ENCODE measurements at places on chromosomes 2 and 18.

DNA sequence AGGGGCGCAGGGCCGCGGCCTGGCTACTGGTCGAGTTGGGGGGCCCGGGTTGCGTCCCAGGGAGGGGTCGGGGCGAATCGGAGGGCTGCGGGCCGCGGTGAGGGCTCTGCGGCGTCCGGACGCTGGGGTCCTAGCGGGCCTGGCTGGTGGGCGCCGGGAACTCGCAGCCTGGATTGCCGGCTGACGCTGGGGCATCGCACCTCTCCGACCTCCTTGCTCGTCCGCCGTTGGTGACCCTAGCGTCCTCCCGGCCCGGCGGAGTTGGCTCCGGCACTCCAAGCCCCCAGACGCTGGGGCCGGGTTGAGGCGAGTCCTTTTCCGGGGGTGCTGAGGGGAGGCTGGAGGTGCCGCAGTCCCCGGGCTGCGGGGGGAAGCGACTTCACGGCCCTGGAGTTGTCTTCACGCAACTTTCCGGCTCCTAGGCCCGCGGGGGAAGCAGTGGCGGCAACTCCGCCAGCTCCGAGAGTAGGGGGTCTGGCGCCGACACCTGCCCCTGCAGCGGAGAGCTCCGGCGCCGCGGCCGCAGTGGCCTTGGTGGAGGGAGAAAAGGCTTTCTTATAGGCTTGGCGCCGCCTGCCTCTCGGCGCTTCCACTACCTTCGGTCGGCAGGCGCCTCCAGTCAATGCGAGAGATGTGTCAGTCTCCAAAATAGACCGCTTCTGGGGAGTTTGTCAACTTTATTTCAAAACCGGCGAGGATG, 70.3 kb downstream of the HAUS1 start:
- DNase-seq = peak; percentile 6

GRCh38 chr2:199452260-199452990, 5.3 kb downstream of the SATB2 start:
- peak; percentile 36 for DNase-seq

GRCh38 chr18:63731215-63731614, 28.5 kb downstream of the SERPINB11 start:
- DNase-seq = no peak

DNA sequence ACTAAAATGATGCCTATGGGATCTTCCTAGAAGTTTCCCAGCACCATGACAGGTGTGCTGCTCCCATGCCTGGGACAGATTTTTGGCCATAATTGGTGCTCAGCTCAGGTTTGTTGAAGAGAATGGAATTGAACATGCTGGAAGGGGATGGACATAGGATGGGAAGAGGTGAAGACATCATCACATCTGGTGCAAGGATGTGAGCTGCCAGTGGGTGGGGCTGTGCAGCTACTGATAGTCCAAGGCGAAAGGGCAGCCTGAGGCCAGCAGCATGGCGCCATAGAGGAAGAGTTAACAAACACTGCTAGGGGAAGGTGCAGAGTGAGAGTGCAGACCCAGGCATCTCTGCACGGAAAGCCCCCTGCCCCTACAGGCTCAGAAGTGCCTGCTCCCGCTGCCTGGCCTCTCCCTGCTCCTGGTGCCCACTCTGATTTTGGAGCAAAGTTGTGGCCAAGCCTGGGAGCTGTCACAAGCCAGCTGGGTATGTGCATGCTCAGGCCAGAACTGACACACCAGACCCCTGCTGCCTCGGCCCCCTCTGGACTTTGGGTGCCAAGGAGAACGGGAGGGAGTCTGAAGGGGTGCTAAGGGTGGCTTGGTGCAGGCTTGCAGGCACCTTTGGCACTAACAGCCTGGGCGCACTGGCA, 178.6 kb downstream of the ZBTB7C start:
- DNase-seq = peak; percentile 64

- DNase-seq = peak; percentile 70
Observed at GRCh38 chr2:121293450-121294325, 8.7 kb upstream of the TFCP2L1 start.

DNA sequence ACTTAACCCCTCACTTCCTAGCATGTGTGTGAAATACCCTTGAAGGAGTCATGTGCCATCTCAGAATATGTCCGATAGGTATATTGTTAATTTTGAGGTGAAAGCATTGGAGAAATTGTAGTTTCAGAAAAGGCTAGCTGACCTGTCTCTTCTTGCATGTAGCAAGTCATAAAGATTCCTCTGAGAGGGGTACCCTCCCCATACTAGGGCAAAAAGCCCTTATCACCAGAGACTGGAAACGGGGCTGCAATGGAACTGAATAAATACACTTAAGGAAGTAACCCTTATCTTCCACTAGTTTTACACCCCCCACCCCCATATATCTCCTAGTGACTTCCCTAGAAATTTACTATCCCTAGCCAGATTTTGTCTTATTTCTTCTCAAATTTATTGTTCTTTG, 1.8 kb upstream of the SF3B6 start:
- DNase-seq = no peak

GRCh38 chr2:197399887-197400540, 34.8 kb downstream of the SF3B1 start:
- no peak for DNase-seq

DNA sequence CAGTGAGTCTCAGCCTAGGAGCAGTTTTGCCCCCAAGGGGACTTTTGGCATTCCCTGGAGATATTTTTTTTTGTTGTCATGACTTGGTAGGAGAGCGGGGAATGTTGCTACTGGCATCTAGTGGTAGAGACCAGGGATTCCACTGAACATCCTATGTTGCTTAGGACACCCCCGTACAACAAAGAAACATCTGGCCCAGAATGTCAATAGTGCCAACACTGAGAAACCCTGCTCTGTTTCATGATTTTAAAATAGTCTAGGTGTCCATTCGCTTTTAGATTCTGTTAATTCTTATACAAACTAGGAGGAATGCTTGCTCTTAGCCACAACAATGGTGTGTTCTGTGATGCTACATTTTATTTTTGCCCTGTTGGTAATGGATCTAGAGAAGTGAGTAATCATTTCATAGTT, 225.8 kb upstream of the SIX3 start:
- peak; percentile 60 for DNase-seq

DNA sequence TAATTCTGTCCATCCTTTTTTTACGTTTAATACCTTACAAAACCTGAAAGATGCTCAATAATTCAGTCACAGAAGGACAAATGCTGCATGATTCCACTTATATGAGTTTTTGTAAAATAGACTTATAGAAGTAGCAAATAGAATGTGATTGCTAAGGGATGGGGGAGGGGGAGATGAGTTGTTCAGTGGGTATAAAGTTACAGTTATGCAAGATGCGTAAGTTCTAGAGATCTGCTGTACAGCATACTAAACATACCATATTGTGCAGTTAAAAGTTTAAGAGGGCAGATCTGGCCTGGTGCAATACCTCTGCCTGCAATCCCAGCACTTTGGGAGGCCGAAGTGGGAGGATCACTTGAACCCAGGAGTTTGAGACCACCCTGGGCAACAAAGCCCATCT, 78.8 kb downstream of the TET3 start:
- DNase-seq = no peak

DNA sequence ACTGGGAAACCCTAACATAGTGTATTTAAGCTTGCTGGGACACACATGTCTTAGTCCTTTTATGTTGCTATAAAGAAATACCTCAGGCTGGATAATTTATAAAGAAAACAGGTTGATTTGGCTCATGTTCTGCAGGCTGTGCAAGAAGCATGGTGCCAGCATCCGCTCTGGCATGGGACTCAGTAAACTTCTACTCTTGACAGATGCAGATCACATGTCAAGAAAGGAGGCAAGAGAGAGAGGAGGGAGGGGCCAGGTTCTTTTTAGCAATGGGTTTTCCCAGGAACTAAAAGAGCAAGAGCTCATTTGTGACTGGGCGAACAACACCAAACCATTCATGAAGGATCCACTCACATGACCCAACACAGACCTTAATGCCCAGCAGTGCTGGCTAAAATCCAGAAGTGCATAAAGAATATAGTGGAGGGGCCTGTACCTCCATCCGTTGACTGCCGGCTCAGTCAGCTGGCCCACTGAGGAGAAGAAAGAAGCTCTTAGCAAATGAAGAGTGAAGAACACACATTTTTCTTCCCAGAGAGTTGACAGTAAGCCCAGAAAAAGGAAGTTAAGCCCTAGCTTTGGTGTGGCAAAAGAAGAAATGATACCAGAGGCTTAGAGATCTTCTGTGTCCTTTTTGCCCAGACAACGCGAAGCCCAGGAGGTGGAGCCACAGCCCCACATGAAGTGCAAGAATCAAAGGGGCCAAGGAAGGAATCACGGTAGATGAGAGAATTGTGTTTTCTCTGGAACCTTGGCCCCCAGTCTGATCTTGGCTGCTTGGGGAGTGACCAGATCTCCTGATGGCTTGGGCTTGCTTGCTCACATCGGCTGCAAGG, 183.5 kb upstream of the FAM98A start:
- no peak for DNase-seq

DNA sequence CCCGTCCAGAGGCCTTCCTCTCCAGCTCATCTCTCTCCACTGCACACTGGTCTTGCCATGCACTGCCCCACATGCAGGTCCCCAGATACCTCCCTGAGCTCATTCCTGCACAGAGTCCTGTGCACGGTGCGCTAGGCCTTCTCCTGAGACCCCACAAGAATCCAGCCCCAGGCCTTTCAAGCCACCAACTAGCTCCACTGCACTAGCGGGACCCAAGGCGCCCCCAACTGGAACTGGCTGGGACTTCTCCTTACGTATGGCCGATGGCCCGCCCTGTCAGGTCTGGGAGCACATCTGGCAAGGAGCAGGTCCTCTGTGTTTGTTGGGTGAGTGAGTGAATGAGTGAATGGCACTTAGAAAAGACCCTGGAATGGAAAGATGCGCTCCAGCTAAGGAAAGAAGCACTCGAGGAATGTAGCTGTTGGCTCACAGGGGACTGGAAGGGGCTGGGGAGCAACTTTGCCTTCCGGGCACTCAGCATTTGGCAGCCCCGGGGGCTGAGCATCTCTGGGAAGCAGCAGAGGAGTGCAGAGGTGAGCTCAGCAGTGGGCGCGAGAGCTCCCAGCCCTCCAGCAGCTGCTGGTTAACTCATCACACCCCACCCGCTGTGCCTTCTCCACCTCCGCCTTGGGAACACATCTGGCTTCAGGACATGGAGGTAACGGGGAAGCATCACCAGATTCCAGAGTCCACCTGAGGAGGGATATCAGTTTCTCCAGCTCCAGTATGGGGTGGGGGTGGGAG, 223.1 kb downstream of the GLI2 start:
- no peak for DNase-seq

GRCh38 chr2:197556456-197556855, 40.6 kb downstream of the MOB4 start:
- DNase-seq = no peak

DNA sequence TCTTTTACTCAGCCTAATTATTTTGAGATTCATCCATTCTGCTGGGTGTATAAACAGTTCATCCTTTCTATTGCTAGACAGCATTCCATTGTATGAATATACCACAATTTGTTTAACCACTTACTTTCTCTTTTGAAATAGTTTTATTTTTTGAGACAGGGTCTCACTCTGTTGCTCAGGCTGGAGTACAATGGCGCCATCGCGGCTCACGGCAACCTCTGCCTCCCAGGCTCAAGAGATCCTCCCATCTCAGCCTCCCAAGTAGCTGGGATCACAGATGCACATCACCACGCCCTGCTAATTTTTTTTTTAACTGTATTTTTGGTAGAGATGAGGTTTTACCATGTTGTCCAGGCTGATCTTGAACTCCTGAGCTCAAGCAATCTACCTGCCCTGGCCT, 54.5 kb downstream of the USP37 start:
- no peak for DNase-seq

GRCh38 chr2:232028071-232028470, 66.6 kb downstream of the DIS3L2 start:
- no peak for DNase-seq

- no peak for DNase-seq
Observed at GRCh38 chr18:53790786-53791185, 433.7 kb downstream of the MBD2 start.

DNA sequence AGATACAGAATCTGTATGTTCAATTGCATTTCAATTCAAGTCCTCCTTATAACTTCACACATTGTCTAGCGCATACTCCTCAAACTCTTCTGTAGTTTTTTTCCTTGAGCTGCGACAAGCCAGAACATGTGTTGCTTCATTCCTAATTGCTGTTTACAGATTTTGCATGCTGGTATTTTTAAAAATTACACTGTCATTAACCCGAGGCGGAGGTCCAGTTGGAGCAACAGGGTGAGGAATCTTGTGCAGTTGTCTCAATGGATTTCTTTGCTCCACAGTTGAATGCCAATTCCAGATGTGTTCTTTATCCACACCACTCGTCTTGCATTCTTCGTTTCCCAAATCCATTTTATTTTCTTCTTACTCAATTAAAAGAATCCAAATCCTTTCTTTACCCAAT, 16.4 kb upstream of the SERPINB13 start:
- no peak for DNase-seq

- no peak for DNase-seq
Observed at GRCh38 chr2:60840880-60841279, 40.5 kb upstream of the REL start.

- no peak for DNase-seq
Observed at GRCh38 chr2:157087373-157088002, 170.0 kb upstream of the GALNT5 start.

DNA sequence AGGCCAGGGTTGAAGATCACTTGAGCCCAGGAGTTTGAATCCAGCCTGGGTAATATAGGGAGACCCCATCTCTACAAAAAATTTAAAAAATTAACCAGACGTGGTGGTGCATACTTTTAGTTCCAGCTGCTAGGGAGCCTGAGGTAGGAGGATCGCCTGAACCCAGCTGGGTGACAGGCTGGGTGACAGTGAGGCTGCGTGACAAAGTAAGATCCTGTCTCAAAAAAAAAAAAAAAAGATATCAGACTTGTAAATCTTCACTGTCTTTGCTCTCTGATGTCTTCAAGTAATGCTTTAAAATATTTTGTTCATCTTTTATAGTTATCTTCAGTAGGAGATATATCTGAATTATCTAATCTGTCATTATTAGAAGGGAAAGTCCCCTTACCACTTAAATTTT, 10.5 kb downstream of the CAMKMT start:
- DNase-seq = no peak

DNA sequence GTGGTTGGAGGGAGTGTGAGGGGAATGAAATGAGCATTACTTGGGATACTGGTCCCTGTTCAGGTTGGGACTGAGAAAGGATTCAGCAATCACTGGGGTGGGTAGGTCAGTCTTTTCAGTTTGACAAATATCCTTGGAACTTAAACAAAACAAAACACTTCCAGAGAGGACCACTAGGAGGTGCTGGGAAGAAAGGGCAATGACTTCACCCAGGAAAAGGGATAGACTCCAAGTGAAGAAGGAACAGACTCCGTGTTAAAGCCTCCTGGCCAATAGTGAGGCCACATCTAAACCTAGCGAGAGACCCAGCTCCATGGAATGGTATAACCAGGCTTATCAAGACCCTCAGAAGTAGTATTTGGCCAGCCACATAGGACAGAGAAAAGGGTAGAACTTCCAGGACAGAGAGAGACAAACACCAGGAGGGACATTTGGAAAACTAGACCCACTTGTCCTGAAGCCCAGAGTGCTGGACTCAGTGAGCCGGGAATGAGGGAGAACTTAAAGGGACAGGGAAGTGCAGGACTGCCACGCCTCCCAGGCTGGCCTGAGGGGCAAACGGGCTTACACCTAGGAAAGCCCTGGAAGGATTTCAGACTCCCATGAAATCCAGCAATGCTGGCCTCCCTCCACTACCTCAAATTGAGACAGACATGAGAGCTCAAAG, 19.6 kb upstream of the KCNG3 start:
- DNase-seq = peak; percentile 25

- DNase-seq = no peak
Observed at GRCh38 chr2:9919512-9919911, 32.0 kb upstream of the GRHL1 start.
